Fibroblast of skin of left quadriceps (primary cell): ENCODE measurements at places on chromosomes 2 and 18.
A peak's percentile ranks its signal among the peaks of the same experiment; 100 is the strongest.

- DNase-seq: no peak
Measured at GRCh38 chr2:225055714-225056113, 13.4 kb upstream of the DOCK10 start.

- DNase-seq: no peak
Measured at GRCh38 chr18:621291-622043, 24.7 kb downstream of the CLUL1 start.

DNA sequence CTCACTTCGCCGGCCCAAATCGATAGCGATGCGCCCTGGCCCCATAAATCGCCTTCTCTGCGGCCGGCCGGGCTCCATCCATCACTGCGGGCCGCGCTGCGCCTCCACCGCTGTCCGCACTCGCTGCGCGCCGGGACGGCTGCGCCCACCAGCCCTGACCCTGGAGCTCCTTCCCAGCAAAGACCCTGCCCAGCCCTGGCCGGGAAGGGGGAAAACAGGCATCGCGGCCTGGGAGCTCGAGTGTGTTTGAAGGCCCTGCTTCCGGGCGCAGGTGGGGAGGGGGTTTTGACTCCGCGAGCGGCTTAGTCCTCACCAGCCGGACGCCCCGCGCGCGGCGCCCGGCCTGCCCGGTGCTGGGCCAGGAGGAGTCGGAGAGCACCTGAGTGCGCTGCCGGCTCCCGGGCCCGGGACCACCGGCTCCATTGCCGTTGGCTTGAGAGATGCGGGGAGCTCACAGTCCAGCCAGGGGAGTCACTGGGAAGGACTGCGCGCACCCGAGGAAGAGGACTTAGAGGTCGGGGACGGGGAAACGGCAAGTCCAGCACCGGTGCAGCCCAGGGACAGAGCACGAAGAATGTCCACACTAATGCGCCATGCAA is 1.1 kb downstream of the PAX8 start:
- DNase-seq: no peak

GRCh38 chr2:62660582-62661262 is 44.8 kb upstream of the EHBP1 start:
- DNase-seq: peak; percentile 99

DNA sequence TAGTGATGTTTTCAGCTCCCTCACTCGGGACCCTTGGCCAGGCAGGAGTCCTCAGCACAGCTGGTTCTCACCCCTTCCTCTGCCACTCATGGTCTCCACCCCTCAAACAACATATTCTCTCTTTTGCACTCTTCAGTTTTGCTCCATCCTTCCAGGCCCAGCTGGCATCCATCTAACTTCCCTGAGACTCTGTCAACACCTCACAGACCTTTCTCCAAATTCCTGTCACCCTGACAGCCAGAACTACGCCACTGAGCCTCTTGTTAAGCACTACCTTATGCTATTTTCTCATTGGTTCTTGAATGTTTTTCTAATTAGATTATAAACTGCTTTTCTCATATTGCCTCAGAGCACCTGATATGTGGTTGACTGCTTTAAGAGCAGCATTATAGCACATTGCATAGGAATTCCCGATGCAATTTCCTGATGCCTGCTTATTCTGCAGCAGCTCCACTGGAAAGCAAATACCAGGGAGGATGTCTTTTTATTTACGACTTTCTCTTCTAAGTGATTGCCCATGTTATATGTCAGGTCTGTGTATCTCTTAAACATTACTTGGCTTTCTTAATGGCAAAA is 12.4 kb upstream of the INO80C start:
- DNase-seq: no peak

GRCh38 chr2:111201214-111201613 is 80.5 kb downstream of the BCL2L11 start:
- DNase-seq: no peak

DNA sequence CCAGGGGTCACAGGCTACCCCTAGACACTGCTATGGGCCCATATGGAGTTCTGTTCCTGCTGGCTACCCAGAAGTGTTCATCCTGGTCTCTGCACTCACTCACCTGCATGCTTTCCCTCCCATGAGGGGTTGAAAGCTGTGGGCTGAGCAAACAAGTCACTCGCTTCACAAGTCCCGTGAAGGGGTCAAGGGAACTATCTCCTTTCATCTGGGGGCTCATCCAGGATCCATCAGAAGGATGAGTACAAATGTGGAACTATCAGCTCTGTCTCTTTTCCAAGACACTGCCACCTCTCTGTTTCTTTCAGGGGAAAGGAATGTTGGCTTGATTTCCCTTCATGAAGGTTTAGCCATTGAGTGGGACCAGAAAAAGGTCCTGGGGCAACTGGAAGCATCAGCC is 21.7 kb downstream of the SULT1C4 start:
- DNase-seq: no peak

- DNase-seq: no peak
Measured at GRCh38 chr18:37869051-37869450, 303.5 kb upstream of the CELF4 start.
